Activated CD4-positive, alpha-beta T cell treated with anti-CD3 and anti-CD28 coated beads for 24 hours (primary cell): ENCODE measurements at places on chromosomes 4 and X.

DNA sequence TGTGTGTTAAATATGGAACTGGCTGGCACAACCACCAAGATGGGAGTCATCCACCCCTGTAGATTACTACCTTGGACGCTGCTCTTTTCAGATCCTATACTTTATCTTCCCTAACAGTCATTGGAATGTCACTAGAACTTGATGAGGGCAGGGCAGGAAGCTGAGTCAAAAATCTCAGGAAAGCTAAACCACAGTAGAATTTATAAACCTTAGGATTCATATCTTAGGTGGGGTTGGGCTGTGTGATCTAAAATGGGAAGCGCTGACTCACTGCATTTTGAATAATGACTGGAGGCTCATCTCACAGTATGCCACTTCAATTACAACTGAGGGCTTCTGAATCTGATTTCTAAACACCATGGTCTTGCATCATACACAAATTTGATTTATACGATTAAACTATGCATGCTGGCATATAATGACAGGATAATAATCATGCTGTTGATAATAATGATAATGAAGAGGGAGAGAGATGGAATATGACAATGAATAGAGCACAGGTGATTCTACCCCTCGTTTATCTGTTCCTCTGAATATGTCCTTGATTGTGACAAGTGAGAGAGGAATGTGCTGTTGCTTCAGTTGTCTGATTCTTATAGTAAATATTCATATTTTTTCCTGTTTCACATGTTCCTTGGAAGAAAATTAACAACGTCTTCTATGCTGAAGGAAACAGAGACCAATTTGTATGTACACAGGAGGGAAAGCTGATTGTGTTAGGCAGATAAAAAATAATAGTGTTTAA is 270.3 kb upstream of the HS3ST1 start:
- DNase-seq = no peak

DNA sequence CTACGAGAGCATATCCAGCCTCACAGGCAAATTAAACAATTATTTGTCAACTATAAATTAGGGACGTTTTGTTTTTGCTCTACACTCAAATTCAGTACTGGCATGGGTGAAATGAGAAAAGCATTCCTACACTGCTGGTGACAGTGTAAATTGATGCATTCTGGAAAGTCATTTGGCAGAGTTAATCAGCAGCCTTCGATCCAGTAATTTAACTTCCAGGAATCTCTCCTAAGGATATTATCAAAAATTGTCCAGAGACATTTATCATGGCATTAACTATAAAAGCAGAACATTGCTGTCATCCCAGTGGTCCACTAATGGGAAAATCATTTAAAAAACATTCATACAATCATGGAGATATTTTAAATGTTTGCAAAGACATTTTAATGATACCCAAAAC is 67.5 kb upstream of the MMAA start:
- DNase-seq = no peak

DNA sequence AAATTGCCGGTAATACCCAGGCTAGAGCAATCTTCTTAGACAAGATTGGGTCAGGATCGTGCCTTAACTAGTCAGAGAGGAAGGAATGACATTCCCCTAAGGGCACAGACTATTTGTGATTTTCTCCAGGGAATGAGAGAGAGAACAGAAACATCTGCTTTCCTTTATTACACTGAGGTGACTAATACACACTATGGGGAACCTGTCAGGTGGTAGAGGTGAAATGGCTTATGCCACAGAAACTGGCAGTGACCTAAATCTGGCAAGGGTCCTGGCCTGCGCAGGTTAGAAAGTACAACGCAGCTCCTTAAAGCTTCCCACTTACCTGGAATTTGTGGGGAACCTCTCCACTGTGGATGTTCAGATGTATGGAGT is 16.6 kb upstream of the HPGD start:
- no peak for DNase-seq

DNA sequence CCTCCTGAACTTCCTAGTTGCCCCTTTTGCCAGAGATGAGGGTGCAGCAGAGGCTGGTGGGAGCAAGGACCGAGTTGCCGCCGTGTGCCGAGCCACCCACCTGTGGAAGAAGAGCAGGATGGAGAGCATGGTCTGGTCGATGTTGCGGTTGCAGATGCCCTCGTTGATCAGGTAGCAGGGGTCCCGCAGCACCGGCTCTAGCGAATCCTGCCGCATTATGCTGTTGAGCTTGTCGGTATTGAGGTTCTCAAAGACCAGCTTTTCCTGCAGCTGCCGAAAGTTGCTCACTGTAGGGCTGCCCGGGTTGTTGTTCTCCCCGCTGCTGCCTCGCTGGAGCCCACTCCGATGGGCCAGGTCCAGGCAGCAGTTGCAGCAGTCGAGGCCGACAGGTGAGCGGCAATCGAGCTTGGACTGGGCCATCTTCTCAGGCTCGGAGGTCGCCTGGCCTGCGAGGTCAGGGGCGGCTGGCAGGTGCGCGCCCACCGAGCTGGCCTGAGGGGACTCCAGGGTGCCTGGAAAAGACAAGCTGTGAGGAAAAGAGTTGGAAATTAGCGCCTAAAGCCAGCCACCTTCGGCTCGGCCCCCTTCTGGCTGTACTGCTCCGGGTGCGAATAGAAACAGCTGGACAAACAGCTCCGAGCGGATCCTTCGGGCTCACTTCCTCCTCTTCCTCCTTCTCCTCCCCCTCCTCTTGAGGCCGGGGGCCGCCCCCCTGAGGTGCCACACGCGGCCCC is 420 bp downstream of the TSC22D3 start:
- DNase-seq = no peak

DNA sequence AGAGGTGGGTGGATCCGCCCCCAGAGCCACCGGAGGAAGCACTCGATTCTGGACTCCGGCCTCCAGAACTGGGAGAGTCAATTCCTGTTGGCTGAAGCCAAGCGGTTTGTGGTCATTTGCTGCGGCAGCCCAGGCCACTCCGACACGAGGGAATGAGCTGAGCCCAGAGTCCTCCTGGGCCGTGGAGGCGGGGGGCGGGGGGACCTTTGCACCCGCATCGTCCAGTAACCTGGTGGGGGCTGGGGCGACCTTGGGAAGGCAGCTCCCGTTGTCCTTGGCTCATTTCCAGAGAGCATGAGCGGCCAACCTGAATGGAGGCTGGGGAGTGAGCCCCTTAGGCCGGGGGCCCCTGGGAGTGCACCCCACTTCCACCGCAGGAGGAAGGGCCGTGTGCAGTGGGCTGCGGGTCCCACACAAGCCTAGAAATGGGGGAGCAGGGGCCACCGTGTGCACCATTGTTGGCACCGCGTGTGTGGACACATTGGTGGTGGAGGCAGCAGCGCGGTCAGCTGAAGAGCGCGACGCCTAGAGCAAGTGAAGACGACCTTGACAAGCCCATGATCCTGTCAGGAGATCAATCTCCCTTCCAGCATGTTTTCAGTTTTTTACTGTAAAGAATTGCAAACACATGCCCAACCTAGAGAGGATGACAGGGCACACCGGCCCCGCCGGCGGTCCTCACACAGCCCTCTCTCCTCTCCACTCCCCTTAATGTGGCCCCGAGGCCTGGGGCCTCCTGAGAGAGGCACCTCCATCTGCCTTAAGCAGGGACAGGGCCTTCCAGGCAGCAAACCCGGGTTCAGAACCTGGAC is 19.9 kb upstream of the DUSP9 start:
- DNase-seq = no peak

- no peak for DNase-seq
Measured at GRCh38 chr4:41189076-41189475, 25.3 kb downstream of the APBB2 start.

- DNase-seq = no peak
Measured at GRCh38 chr4:143353797-143354196, 17.1 kb downstream of the GAB1 start.

DNA sequence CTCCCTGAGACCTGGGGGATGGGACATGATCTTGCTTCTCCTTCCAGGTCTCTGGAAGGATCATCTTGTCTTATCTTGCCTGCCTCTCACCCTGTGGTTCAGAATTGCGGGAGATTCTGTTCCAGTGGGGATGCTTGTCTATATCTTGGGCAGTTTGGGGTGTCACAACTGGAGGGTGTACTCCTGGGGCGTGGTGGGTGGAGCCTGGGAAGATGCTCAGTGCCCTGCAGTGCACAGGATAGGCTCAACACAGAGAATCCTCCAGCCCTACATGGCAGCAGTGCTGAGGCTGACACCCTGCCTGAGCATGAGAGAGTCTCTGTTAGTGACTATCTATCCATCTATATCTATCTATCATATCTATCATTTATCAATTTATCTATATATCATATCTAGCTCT is 7.7 kb downstream of the P2RY8 start:
- DNase-seq = no peak

- no peak for DNase-seq
Measured at GRCh38 chr4:135238940-135239339, 1037.4 kb upstream of the PABPC4L start.

DNA sequence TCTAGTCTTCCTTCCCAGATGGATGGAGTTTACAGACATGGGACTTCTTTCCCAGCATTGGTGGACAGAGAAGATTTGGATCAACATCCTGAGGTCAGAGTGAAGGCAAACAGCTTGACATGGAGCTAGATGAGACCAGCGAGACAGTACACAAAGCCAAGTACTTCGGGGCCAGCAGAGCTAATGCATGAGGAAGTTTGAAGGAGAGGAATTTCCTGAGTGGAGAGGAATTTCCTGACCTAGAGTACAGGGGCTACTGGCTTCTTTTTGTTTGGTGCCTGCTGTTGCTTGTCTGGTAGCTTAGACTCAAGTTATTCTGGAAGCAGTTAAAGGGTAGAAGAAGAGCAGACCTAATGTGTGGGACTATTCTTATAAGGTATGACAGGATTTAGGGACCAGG is 69.1 kb upstream of the EOLA2 start:
- no peak for DNase-seq

GRCh38 chrX:115939070-115939469 is 231.5 kb upstream of the AGTR2 start:
- DNase-seq = no peak

DNA sequence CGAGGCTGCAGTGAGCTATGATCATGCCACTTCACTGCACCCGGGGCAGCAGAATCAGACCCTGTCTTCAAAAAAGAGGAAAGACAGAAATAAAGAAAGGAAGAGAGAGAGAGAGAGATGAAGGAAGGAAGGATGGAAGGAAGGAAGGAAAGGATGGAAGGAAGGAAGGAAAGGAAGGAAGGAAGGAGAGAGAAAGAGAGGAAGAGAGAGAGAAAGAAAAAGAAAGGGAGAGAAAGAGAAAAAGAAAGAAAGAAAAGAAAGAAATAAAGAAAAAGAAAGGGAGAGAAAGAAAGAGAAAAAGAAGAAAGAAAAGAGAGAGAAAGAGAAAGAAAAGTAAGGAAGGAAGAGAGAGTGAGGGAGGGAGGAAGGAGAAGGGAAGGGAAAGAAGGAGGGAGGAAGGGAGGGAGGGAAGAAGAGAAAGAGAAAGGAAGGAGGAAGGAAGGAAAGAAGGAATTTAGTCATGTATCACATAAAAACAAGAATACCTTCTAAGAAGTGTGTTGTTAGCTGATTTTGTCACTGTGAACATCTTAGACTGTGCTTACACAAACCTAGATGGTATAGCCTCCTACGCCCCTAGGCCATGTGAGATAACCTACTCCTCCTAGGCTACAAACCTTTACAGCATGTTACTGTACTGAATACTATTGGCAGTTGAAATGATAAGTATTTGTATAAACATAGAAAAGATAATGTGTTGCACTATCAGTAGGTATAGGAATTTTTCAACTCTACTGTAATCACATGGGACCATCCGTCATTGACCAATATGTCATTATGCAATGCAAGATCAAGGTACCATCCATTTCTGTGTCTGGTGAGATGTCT is 17.4 kb upstream of the AFF1 start:
- DNase-seq = no peak

- no peak for DNase-seq
Measured at GRCh38 chr4:47746122-47746521, 91.7 kb downstream of the CORIN start.

- DNase-seq = no peak
Measured at GRCh38 chr4:38664706-38665401, 855 bp downstream of the KLF3 start.

DNA sequence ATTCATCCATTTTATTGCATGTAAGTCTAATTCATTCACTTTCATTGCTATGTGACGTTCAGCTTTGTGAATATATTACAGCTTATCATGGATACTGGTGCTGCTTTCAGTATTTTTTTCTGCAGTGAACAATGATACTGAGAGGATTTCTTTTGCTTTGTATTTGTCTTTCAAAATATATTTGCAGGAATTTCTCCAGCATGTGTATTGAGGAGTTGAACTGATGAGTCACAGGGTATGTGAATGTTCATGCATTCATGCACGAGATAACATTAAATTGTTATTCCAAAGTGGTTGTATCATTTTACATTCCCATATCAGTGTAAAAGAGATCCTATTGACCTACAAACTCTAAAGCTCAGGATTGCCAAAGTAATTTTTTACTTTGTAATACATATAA is 283.8 kb upstream of the ARSJ start:
- DNase-seq = no peak

DNA sequence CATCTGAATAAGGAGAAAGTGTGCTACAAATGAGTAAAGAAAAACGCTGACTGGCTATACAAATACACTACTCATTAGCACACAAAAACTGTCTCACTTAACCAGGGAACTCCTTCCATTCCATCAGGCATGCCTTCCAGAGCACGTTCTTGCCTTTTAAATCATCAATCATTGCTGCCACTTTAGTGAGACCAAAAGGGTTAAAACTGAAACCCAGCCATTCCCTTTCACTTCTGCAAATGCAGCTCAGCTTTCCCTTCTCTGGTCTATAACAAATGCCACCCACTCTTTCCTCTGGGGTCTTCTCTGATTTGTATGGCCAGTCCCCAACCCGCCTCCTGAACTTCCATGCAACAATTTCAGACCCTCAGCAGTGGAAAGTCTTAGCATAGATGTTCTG is 231.5 kb downstream of the TRIML1 start:
- DNase-seq = no peak

- no peak for DNase-seq
Measured at GRCh38 chr4:101198682-101199339, 148.5 kb downstream of the PPP3CA start.

DNA sequence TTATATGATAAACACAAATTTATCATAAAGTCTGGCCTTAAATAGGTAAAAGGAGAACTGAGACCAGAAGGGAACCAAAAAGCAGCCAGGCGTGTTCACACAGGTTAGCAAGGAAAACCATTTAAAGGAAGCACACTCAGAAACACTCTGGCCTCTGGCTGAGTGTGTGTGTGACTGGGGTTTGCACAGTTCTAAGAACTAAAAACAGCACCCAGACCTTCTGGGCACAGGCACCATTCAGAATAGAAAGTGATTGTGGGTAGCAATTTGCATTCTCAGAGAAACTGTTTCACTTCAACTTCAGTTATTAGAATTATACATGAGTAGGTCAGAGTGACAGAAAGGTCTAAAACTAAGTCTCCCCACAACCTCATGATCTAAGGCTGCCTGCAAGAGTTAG is 10.0 kb downstream of the GPR82 start:
- no peak for DNase-seq

DNA sequence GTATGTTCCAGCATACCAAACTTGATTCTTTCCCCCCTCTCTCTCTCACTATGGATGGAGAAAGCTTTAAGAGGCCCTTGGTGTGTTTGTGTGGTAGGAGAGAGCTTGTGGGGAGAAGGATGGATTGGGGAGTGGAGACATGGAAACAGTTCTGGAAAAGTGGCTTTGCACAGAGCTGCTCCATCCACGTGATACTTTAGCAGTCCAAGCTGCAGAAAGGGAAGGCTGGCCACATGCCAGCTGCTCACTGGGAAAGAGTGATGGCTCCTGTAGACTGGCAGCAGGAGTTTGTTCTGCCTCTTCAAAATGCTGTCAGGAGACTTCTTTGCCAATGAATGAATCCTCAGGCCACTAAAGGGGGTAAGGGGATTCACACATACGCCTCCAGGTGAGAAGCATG is 21.7 kb upstream of the SEC24B start:
- DNase-seq = no peak

GRCh38 chrX:45518552-45518951 is 317.9 kb upstream of the DIPK2B start:
- DNase-seq = no peak
